ENCODE measurements at places on chromosomes 16 and 17. TPM values are rescaled to one million over a fixed set of nuclear protein-coding genes. Genes with fewer than 3 reads are reported as not detected.

The SLC6A2 gene
- total RNA-seq = not detected

The LRRC75A gene
- total RNA-seq = 0.96 TPM

The CCL14 gene
- not detected for total RNA-seq

The KRTAP4-6 gene
- not detected for total RNA-seq

The HEXIM1 gene
- 60.8 TPM for total RNA-seq

DNA sequence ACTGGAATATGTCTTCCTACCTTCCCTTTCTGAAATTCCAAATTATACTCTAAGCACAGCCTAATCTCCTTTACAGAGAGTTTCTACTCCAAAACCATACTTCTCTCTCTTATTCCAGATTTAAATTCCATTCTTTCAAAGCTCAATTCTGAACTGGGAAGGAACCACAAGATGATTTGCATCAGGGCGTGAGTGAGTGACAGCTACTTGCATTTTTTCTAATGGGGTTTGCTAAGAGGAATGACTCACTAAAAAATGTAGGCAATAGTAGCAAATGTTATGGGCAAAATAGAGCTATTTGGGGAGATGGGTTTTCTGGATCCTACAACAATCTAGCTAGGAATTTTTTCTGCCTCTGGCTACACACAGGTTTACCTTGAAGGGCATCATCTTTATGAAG, 244.6 kb upstream of the PSMD7 start:
- no peak for DNase-seq

DNA sequence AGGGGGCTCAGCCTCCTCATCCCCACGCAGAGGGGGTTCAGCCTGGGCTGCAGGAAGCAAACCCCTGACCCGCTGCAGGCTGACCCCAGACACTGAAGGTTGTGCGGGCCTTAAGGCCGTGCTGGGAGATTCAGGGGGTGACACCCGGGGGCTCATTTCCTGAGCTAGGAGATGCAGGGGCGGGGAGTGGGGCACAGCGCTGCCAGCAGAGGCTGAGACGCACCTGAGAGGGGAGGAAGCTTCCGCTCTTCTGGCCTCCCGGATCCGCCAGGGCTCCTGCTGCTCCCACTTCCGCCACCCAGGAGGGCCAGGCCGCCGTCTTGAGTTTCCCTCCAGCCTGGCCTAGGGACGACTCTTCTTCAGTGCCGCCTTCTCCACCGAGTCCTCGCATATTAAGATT, 173.2 kb upstream of the FOXF1 start:
- no peak for DNase-seq

DNA sequence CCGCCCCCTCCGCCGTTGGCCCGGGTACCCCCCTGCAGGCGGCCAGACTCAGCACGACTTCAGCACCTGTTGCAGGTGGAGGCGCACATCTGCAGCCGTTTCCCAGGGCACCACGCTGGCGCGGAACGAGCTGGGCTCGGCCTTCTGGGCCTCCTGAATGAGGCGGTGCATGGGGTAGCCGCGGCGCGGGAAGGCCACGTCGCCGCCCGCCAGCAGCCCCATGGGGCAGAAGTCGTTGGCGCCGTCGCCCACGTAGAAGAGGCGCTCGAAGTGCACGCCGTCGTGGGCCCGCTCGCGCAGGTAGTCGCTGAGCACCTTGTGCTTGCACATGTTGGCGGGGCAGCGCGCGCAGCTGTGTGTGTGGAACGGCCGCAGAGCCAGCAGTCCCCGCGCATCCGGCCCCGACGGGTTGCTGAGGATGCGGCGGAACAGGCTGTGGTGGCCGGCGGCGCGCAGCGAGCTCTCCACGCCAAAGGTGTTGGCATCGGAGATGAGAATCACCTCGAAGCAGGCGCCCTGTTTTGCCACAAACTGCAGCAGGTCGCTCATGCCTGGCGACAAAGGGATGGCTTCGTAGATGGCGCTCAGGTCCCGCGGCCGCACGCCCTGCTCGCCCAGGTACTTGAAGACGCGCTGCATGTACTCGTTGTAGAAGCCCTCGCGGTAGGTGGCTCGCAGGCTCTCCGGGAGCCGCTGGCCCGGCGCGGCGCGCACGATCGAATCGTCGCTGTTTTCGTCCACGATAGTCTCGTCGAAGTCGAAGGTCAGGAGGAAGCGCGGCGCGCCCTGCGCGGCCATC, 6.2 kb downstream of the PHOSPHO1 start:
- peak; percentile 35 for DNase-seq

DNA sequence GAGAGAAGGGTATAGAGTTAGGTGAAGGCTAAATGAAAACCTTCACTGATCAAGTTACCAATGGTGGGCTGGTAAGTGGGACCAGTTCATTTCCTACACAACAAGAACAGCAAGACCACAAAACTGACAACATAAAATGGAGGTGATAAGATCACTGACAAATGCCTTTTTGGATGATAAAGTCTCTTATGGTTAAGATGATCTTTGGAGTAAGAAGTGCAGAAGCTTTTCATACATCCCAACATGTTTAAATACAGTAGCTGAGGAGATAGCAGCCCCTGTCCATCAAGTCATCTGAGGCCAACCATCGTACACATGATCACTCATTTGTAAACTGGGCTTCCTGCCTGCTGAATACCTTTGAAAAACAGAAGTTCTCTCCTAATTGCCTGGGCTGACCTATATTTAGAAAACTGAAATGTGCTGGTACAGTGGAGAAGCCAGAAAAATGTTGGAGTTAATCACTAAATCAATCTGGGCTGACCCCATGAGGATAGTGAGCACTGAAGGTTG, 259.0 kb upstream of the ZFHX3 start:
- no peak for DNase-seq

DNA sequence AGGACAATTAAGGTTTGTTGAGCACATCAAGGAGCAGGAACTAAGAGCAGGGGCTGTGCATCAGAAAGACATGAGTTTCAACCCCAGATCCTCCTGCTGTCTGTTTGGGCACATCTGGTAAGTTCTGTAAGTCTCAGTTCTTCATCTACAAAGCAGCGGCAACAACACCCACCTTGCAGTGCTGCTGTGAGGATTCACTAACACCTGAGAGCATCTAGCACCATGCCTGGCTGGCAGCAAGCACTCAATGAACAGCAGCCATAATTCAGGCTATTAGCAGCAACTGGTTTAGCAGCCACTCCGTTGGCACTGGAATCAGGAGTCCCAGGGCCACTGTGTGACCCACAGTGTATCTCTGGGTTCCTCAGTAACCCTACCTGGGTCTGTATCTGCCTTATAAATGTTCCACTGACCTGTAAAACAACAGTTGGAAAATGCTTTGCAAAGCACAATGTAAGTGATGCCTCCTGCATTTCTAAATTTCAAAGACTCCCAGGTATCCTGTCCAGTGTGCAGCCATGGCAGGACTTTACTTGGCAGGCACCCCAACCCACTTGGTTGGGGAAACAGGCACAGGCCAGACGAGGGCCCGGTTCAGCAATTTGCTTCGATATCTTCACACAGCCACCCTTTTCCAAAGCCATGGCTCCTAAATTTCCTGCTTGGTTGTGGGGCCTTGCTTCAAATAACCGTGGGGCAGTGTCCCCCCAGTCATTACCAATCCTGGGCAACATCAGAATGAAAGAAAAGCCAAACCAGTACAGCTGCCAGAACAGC, 4.2 kb downstream of the ST3GAL2 start:
- DNase-seq = no peak

DNA sequence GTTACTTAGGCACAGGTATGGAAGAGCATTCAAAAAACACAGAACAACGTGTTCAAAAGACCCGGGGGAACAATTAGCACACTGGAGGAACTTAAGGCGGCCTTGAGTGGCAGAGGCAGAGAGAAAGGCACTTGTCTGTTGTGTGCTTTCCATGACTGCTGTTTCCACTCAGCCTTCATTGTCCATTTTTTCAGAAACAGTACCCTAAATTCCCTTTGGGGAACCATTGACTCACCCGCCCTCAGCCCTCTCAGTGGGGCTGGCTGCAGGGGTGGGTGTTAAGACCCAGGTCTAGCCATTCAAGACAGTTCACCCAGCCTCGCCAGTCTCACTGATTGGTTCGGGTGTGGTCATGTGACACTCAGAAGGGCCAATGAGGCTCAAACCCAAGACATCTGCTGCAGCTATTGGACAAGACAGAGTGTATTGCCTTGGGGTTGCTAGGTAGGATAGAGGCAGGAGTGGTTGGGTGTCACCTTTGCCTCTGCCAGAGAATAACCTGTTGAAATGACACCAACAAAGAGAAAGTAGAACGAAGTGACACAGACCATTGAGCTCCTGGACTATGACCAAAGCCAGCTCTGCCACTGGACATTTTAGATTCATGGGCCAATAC, 19.6 kb upstream of the CEP20 start:
- peak; percentile 5 for DNase-seq

DNA sequence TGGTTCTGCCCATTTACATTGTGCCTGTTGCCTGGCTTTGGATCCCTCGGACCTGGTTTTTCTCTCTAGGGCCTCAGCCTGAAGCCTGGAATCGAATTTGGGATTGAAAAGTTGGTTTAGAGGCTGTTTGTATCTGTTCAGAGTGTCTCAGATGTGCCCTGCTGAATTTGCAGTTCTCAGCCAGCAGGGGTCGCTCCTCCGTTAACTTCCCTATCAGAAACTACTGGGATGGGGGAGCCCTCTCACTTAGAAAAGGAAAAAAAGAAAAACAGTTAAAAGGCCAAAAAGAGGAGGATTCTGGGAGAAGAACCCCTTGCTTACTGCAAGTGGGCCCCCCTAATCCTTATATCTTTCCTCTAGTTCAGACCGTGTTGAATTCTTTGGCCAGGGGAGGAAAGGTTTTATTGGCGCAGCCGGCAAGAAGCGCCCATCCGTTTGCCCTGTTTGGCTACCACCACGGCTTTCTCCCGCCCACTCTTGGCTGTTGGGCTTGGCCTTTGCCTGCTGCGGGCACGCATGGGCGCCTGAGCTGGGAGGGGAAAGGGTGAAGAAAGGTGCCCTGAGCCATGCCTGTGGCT, 8.7 kb downstream of the FZD2 start:
- no peak for DNase-seq

GRCh38 chr16:87056551-87056950, 260.6 kb downstream of the C16orf95 start:
- DNase-seq = no peak

DNA sequence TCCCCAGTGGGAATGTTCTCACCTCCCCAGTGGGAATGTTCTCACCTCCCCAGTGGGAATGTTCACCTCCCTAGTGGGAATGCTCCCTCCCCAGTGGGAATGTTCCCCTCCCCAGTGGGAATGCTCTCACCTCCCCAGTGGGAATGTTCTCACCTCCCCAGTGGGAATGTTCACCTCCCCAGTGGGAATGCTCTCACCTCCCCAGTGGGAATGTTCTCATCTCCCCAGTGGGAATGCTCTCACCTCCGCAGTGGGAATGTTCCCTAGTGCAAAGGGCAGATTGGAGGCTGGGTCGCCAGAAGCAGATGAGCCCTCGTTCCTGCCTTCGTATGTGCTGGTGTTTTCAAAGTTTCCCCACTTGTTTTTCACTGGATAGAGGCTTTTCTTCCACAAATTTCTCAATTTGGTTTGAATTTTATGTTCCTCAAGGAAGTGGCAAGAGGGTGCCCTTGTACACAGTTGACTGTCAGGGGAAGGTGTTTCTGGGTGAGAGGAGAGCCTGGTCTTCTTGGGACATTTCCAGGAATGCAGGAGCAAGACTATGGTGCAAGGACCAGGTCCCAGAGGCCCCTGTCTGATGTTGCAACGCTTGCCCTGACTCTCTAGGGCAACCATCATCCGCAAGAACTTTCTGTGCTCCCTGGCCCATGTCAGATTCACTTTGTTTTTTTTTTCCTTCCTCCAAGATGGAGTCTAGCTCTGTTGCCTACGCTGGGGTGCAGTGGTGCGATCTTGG, 34.0 kb downstream of the TRARG1 start:
- DNase-seq = no peak

Measured in activated T-cell treated with anti-CD3 and anti-CD28 coated beads, Interleukin-2, amount 50 U/mL, for 4 hours (primary cell).